ENCODE measurements at places on chromosomes 11 and 22.

DNA sequence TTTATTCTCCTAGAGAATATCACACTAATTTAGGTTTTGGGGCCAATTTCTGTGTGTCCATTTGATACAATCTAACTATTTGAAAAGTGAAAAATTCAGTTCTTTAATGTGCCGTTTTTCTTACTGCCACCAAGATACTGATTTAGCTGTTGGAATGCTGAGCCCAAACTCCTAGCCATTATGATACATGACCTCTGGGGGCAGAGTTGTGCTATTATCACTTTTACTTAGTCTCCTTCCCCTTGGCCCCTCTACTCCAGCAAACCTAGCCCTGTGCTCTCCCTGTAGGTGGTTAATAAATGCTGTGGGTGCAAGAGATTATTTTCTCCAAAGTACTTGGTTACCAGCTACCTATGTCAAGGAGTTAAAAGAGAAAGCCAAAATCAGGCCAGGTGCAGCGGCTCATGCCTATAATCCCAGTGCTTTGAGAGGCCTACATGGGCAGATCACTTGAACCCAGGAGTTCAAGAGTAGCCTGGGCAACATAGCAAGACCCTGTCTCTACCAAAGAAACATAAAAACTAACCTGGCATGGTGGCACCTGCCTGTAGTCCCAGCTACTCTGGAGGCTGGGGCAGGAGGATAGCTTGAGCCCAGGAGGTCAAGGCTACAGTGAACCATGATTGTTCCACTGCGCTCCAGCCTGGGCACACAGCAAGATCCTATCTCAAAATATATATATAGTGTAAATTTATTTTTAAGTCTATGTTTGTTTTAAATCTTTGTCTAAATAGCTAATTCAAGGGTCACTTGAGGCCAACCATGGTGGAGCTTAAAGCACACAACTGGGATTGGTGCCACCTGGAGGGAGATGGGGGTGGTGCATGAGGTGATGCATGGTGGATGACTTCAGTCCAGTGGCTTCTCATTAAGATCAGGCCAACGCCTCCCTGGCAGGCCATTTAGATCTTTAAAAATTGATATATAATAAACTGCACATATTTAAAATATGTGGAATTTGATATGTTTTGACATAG lies 193.2 kb upstream of the PLET1 start:
- DNase-seq, result peak; percentile 2

- no peak for DNase-seq
Observed at GRCh38 chr11:121282886-121283502, 9.6 kb upstream of the SC5D start.

- no peak for DNase-seq
Observed at GRCh38 chr22:30289980-30290313, 642 bp upstream of the CASTOR1 start.

DNA sequence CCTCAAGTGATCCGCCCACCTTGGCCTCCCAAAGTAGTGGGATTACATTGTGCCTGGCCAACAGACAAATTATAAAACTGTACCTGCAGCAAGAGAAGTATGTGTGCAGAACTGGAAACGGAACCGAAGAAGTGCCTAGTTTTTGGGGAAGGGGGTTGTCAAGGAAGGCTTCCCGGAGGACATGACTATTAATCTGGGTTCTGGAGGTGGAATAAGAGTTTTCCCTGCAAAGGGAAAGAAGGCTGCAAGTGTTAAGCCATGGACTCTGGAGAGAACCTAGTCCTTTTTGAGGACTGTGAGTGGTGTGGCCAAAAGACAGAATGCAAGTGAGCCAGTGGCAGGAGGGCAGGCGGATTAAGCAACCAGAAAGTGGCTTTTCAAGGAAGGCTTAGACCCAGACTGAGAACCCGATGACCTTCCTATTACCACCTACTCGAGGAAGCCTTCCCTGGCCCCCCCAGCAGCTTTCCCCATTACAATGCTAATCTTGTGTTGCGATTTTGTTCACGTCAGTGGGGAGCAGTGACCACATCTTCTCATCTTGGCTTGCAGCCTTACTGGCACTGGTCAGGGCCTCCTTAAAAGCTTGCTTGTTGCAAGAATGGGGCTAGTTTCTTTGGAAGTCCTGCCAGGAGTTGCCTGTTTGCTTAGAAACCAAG lies 5.7 kb upstream of the SEPTIN3 start:
- no peak for DNase-seq

DNA sequence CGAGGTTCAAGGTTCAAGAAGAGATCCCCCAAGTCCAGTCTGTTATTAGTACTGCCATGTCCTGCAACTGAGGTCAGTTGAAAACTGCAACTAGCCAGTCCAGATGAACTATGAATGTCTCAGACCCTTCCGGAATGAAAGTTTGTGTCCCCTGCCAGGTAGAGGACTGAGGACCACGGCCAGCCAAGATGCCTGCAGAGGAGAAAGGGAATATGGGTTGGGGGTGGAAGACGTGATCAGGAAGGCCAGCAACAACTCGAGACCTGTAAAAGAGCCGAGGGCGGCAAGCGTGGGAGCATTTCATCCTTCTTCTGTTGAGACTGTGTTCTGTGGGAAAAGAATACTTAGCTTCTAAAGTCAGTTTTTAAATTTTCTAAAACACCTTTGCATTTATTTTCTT lies 572.4 kb upstream of the B3GAT1 start:
- no peak for DNase-seq

DNA sequence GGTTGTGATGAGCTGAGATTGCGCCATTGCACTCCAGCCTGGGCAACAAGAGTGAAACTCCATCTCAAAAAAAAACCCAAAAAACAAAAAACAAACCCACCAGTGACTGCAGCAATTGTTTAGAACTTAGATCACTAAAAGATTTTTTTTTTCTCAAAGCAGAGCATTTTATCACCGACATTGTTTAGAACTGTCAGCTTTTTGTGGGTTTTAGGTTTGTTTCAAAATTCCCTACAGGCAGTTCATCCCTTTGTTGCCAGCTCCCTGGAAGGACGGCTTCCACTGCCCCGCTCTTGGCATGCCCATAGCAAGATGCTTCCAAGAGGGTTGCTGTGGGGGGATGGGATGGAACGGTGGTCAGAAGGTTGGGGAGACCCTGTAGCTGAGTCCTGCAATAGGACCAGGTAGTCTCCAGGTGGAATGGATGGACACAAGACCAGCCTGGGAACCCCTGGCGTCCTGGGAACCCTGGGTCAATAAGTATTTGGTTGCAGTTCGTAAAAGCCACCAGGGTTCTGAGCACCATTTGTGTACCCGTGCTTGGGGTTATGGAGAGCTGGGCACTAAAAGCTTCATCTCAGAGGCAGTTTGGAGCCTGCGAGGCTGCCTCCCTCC lies 46.7 kb downstream of the TSPAN18 start:
- DNase-seq, result no peak

- DNase-seq, result no peak
Observed at GRCh38 chr11:125679837-125680236, 810 bp downstream of the ACRV1 start.

DNA sequence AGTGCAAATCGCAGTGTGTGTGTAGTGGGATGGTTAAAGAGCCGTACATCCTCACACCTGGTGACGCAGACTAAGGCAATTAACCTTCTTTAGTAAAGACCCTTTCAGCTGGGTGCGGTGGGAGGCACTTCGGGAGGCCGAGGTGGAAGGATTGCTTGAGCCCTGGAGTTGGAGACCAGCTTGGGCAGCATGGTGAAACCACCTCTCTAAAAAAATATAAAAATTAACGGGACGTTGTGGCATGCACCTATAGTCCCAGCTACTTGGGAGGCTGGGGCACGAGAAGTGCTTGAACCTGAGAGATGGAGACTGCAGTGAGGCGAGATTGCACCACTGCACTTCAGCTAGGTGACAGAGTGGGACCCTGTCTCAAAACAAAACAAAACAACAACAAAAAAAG lies 31.5 kb downstream of the ZBTB16 start:
- no peak for DNase-seq

DNA sequence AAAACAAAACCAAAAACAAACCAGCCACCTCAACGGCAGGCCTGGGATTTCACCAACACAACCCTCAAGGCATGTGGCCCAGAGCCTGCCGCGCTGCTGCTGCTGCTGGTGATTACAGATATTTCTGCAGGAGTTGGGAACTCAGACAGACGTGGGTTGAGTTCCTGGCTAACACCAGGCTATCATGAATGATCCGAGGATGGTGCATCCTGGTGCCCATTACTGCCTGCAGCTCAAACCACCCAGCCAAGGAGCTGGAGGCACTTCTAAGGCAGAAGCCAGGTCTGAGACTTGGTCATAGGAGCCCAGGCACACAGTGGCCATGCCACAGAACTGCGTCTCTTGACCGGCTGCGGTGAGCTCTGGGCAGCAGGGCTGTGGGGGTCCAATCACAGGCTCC lies 151.8 kb downstream of the MPPED1 start:
- DNase-seq, result no peak

DNA sequence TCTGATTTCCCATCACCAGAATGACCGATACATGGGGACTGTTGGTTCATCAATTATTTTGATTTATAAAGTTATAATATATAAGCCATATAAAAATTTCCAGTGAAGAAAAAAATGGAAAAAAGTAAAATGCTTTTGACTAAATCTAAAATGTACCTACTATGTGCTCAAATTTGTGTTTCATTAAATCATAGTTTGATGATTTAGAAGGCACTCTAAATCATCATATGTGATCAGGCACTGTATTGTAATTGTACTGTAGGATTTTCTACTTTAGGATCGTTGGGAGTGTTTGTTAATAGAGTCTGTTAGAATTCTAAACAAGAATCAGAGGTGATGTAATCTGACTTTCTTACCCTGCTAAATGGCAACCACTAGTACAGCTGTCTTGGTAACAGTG lies 2.4 kb downstream of the LIN7C start:
- DNase-seq, result no peak

DNA sequence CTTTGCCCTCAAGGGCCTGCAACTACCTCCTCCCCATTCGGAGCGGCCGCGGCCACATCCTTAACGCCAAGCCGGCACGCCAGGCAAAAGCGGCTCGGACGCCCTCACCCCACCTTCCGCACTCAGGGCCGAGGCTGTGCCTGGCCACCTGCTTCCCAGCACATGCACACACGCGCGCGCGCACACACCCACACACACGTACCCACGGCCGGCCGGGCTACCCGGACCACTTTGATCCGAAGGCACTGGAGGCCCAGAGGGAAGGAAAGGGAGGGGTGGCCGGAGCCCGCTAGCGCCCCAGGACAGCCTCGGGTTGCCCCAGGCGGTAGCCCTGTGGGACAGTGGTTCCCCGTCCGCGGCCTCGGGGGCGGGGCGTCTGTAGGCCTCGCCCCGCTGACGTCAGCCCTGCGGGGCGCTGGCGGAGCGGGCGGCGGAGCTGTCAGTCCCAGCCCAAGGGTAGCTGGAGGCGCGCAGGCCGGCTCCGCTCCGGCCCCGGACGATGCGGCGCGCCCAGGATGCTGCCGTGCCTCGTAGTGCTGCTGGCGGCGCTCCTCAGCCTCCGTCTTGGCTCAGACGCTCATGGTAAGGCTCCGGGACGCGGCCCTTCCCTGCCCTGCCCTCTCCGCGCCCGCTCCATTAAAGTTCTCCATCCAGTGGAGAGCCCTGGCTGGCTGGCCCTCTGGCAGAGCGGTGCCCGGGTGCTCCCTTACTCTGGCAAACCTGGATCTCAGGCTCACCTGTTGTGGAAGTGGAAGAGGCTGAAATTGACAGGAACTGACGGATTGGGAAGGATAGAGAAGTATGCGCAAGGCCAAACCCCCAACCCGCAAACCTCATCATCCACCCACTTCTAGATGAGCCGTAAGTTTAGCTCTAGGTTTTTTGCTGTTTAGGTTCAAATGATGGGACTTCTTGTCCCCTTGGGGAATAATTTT lies at the start of gene IL10RA:
TSS of gene IL10RA (plus strand) at position 442 of the 935 bp plus-strand sequence. CDS start at position 516, 74 bp downstream.
- DNase-seq, result peak; percentile 68

DNA sequence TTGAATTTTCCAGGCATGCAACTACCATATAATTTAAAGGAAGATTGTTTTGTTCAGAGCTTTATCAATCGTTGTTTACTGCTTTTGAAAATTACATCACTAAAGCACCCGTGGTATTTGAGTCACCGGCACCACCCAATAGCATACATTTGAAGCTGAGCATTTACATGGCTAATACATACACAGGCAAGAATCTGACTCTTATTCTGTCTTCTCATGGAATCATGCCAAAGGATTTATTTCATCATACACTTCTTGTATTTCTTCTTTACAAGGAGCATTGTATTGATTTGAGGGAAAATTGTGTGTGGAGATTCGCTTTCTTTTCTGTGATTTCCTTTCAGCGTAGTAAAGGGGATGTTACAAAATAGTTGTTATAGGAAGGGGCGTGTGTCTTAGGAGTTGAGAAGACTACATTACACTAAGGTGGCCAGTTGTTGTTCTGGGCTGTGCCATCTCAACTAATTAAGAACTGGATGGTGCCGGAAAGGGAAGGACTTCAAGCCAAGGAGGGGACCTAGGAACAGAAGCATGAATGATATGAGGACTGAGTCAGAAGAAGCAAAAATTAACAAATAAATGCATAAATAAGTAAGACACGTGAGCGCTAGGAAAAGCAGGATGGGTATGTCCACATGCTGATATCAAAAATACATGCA lies 12.9 kb upstream of the CD3E start:
- DNase-seq, result no peak

DNA sequence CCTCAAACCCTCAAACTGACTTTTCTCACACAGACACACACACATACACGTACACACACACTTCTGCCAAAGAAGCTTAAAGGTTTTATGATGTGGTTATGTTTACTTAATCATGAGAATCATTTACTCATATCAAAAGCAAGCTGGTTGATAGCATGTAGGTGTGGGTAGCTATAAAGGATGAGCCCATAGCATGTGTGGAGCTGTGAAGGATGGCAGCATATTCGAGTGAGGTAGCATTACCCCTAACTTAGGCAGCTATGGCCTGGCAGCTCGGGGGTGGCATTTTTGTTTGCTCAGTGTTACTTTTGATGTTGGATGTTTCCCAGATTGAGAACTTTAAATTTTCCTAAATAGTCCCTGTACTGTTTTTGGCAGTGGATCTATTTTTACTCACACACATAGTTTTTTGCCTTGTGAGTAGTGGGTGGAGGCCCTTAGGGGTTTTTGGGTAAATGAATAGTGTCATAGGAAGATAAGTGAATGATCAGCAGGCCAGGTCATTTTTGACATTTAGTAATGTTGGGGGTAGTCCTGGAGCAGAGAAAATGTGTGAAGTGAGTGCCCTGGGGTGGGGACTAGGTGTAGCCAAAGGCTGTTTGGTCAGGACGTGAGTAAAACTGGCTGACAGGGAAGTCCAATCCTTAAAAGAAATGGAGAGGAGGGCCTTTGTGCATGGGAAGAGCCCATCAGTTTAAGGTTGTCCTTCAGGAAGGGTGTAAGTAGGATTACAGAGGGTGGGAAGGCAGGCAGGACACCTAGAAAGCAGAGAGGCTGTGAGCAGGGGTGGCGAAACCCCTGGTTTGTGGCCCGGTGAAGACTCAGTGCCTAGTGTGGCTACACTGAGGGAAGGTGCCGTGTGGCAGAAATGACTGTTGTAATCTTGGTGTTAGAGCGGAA lies 7.1 kb downstream of the YWHAH start:
- DNase-seq, result no peak

- no peak for DNase-seq
Observed at GRCh38 chr22:45720839-45721378, 49.3 kb downstream of the ATXN10 start.

GRCh38 chr22:19124377-19124776 lies 2.2 kb upstream of the DGCR2 start:
- no peak for DNase-seq

GRCh38 chr11:96204721-96205459 lies 138.1 kb downstream of the MAML2 start:
- DNase-seq, result no peak

- no peak for DNase-seq
Observed at GRCh38 chr11:67002297-67002913, 20.5 kb upstream of the SYT12 start.

GRCh38 chr11:131955904-131956303 lies 585.5 kb downstream of the NTM start:
- no peak for DNase-seq

- DNase-seq, result no peak
Observed at GRCh38 chr11:102194257-102194656, 84.0 kb downstream of the YAP1 start.

Measured in activated CD8-positive, alpha-beta memory T cell treated with anti-CD3 and anti-CD28 coated beads for 4 hours (primary cell).